ENCODE measurements at places on chromosomes 5 and 9. TPM values are rescaled to one million over a fixed set of nuclear protein-coding genes. Genes with fewer than 3 reads are reported as not detected.

LECT2 gene
- total RNA-seq: not detected

CDC20B gene
- total RNA-seq: not detected

NMUR2 gene
- not detected for total RNA-seq

GAS1 gene
- total RNA-seq: under 0.01 TPM

C9orf50 gene
- 0.47 TPM for total RNA-seq
